ENCODE measurements at places on chromosomes 12 and 14.

- peak; percentile 78 for DNase-seq
Observed at GRCh38 chr12:24600996-24601395, 347.9 kb downstream of the BCAT1 start.

GRCh38 chr14:92383805-92384204 is 60.8 kb downstream of the SLC24A4 start:
- DNase-seq, result no peak

DNA sequence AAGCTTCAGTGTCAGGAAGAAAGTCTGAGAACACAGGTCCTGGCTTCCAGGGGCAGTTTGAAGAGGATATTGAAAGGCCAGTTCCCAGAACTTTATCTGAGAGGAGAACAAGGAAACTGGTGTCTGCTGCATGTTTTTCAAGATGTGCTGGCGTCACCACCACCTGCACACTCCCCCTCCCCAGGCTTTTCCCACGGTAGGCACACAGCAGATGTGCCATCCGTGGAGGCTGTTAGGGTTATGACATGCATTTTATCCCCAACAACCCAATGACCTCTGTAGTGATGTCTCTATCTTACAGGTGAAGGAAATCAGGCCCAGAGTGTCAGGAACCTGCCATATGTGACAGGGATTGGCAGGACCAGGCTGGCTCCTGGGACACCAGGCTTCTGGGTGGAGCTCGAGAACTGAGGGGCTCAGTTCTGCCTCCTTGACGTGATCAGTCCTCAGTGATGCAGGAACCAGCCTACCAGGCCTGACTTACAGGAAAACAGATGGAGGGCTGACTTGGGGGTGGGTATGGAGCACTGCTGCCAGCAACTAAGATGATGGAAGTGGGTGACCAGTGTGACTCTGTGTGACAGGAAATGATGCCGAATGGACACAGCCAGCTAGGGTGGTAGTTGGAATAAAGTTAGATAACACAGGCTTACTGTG is 16.8 kb downstream of the SLC25A47 start:
- no peak for DNase-seq

- no peak for DNase-seq
Observed at GRCh38 chr14:94042433-94043091, 16.4 kb downstream of the OTUB2 start.

GRCh38 chr14:50012644-50013043 is 103.7 kb downstream of the VCPKMT start:
- DNase-seq, result no peak

GRCh38 chr14:33700052-33700451 is 250.8 kb downstream of the EGLN3 start:
- DNase-seq, result no peak
